NCI-H1048 (cell line): ENCODE measurements at places on chromosomes 6 and 20.

DNA sequence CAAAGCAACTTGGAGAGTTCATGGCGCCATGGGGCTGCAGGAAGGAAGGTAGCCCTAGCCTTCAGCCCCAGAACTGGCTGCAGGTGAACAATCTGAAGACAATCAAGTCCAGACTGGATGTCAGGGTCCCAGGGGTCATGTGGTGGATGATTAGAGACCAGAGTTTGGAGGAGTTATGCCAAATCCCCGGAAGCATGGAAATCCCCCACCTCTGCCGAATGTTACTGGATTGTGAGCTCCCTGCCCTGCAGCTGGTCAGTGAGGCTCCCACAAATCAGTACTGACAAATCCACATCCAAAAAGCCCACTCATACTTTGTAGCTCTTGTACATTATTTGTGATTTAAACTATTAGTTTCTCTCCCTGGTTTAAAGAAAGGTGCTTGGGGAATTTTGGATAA lies 21.3 kb upstream of the CD93 start:
- DNase-seq: no peak

GRCh38 chr6:135740580-135740979 lies 110.9 kb upstream of the PDE7B start:
- no peak for DNase-seq

DNA sequence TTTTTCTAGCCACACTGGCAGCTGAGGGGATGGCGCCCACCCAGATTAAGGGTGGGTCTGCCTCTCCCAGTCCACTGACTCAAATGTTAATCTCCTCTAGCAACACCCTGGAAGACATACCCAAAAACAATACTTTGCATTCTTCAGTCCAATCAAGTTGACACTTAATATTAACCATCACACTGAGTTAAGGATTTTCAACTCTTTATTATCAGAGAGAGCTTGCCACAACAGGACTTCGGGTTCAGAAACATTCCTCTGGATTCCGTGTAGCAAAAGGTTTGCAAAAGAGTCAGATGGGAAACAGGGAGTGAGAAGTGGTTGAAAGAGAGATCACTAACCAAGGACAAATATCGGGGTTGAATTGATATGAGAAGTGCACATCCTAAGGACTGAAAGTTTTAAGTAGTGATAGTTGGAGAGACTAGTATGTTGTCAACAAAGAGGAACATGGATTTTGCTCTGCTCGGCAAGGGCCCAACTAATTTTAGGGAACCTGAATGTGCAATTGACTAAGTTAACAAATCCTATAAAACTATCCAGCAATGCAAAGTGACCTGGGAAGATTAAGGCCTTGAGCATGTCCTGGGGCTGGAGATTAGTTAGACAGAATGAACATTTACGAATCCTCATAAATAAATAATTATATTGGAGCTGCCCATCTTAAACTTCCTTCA lies 137.0 kb upstream of the TENT5A start:
- no peak for DNase-seq

- DNase-seq: no peak
Measured at GRCh38 chr6:11132194-11132888, 20.8 kb upstream of the ERVFRD-1 start.

DNA sequence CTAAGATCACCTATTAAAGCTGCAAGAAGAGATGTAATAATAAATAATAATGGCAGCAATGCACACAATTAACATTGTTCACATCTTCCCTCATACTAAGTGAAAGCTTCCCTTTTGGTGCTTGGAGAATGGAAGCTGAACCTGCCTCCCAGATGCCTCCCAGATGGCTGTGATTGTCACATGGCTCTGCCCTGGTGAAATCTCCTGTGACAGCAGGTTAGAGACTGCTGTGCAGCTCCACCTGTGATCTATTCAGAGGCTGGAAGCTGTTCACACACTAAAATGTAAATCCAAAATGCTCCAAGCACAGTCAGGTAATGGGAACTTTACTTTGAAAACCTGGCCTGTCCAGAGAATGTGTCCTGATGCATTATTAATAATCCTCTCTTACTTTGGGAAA lies 41.7 kb upstream of the RGS17 start:
- DNase-seq: no peak

- DNase-seq: no peak
Measured at GRCh38 chr20:41344938-41345728, 4.5 kb downstream of the LPIN3 start.

DNA sequence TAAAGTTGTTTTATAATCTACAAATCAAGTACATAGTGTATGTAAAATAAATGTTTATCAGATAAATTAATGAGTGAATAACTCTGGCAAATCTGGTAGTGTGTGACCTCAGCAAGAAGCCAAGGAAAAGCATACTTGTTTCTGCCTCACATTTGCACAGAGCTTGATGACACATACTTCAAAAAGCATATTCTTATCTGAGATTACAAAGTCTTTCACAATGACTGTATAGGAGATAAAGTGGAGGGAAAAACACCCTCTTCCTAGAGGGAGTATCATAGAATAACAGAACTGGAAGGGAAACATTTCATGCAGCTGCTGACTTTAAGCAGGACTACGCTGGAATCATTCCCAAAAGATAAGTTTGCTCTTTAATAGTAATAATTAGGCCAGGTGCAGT lies 28.1 kb upstream of the AKAP7 start:
- DNase-seq: no peak

DNA sequence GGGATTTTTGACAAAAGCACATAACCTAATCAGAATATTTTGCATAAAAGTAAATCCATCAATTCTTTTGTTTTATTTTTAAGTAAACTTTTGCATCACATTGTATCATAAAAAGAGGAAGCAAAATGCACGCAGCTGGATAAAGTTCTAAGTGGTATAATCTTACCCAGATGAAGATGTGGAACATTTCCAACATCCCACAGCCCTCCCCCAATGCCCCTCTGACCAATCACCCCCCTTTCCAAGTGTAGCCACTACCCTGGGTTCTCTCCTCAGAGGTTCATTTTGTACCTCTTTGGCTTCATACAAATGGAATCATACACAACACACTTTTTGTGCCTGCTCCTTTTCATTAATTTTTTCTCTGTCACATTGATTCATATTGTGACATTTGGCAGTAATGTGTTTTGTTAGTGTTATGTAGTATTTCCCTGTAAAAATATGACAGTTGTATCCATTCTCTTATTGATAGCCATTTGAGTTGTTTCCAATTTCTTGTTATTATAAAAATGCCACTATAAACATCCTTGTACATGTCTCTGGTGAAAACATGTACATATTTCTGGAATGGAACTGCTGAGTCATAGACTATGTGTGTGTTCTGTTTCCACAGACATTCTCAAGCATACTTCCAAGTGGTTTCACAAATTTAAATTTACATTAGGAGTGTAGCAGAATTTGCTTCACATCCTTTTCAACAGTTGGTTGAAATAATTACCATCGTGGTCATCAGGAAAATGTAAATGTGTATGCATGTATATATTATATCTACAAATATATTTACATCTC lies 92.9 kb upstream of the SYNDIG1 start:
- no peak for DNase-seq

DNA sequence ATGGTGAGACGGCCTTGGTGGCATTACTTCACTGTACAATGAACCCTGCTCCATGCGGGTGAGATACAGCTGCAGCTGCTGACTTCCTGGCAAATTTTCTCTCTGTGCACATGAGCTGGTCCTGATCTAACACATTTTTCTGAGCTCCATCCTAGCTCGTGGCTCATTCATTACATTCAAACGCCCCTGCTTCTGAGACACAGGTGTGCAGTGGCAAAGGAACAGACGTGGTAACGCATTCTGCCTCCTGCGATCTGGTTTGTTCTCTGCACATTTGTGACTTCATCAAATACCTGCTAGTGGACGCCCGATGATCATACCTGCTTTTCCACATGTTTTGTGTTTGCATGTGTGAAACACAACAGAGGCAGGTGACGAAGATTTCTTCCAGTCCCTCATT lies 189.6 kb upstream of the PDE10A start:
- no peak for DNase-seq

DNA sequence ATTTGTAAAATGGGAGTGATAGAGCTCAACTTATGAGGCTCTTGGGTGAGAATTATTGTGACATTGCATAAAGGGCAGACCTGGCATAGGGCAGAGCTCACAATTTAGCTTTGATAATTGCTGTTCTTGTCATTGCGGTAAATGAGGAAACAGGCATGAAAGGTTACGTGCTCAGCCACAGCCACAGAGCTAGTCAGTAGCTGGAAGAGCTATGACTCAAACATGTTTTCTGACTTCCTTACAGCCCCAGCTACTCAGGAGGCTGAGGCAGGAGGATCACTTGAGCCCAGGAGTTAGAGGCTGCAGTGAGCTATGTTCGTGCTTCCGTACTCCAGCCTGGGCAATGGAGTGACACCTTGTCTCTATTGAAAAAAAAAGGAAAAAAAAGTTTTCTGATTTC lies 3.5 kb upstream of the GHRH start:
- no peak for DNase-seq

DNA sequence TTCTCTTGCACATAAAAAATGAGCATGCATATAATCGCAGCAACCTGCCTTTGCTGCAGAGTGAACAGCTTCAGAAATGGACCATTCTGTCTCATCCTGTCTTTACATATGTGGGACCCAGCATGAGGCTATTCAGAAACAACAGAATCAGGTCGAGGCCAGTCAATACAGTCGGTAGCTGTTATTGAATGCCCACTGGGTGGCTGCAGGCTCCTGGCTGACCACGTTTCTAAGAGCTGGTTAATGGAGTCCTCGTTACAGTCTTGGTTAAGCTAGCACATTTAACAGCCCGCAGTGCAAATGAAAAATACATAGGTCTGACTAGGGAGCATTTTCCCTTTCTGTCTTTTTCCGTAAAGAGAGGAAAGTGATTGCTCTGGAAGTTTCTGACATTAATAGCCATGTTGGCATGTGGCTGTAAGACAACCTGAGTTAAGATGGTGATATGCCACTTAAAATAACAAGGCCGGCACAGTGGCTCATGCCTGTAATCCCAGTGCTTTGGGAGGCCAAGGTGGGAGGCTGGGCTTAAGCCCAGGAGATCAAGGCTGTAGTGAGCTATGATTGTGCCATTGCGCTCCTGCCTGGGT lies 75.0 kb downstream of the SHLD1 start:
- DNase-seq: no peak

- DNase-seq: no peak
Measured at GRCh38 chr6:85250586-85251220, 199.2 kb upstream of the NT5E start.

DNA sequence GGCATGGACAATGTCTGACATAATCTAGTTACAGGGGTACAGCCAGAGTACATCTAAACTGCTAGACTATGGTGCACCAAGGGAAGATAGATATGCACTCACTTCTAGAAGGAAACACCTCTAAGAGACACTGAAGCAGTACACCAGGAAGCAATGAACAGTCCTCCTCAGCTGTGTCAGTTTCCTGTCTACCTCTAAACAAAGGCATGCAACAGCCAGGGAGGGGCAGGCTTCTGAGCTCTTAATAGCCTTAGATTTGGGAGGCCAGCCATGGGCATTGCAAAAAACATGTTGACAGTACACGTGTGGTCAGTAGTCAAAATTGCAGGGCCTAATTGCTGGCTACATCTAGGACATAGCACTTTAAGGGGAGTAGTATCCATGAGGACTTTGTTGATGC lies 21.4 kb downstream of the CRYBG1 start:
- DNase-seq: no peak

- no peak for DNase-seq
Measured at GRCh38 chr6:100664274-100665040, 199.7 kb upstream of the SIM1 start.

DNA sequence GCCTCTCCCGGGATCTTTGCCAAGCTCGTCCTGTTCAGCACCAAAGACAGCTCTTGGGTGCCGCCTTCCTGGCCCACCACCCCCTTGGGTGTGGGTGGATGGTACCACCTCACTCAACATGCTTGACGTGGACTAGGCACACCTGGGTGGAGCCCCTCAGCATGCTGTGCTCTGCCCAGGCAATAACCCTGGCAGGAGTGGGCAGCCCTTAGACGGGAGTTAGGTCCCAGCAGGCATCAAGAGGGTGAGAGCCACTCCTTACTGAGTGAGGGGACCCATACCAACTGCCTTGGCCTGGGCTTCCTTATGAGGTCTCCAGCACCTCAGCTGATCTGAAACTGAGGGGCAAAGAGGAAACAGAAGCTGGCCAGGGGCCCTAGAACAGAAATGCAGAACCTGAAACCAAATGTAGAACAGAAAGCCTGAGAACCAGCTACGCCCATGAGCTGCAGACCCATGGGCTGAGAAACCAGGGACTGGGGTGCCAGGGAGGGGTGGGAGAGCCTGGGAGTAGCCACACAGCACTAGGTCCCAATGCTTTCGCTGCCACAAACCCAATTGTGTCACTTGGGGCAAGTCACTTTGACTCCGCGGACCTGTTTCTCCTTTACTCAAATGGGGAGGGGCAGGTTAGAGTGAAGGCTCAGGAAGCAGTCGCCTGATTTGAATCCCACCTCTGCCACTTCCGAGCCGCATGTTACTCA lies 2.0 kb downstream of the FGD2 start:
- DNase-seq: no peak

DNA sequence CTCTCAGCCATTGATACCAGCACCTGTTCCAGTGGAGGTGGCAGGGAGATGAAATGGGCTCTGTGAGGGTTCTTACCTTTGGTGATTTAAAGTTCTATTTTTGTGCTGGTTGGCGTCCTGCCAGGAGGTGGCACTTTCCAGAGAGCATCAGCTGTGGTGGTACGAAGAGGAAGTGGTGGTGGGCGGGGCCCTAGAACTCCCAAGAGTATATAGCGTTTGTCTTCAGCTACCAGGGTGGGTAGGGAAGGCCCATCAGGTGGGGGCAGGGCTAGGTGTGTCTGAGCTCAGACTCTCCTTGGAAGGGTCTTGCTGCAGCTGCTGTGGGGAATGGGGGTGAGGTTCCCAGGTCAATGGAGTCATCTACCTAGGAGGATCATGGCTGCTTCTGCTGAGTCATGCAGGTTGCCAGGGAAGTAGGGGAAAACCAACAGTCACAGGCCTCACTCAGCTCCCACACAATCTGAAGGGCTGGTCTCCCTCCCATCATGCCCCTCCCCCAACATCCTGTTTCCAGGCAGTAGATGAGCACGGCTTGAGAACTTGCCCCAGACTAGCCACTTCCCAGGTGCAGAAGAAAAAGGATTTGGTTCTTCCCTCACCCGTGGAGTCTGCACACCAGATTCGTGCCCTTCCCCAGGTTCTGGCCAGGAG lies 46.6 kb downstream of the MOXD1 start:
- DNase-seq: no peak

- DNase-seq: no peak
Measured at GRCh38 chr6:99563056-99563723, 5.3 kb downstream of the CCNC start.

DNA sequence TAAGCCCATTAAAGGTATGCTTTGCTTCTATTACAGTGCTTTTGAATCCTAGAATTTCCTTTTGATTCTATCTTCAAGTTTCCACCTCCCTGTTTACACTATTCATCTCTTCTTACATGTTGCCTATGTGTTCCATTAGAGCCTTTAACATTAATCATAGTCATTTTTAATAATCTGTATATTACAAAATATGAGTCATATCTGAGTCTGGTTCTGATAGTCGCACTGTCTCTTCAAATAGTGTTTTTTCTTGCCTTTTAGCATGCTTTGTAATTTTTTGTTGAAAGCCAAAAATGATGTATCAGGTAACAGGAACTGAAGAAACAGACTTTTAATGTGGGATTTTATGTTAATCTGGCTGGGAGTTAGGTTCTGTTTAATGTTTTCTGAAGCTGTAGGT lies 68.4 kb downstream of the DNAAF9 start:
- DNase-seq: no peak
